ENCODE measurements at places on chromosomes 16 and 17.

- no peak for DNase-seq
Measured at GRCh38 chr16:5509794-5510193, 412.2 kb upstream of the EEF2KMT start.

- no peak for DNase-seq
Measured at GRCh38 chr16:9123871-9124270, 32.4 kb downstream of the HAPSTR1 start.

DNA sequence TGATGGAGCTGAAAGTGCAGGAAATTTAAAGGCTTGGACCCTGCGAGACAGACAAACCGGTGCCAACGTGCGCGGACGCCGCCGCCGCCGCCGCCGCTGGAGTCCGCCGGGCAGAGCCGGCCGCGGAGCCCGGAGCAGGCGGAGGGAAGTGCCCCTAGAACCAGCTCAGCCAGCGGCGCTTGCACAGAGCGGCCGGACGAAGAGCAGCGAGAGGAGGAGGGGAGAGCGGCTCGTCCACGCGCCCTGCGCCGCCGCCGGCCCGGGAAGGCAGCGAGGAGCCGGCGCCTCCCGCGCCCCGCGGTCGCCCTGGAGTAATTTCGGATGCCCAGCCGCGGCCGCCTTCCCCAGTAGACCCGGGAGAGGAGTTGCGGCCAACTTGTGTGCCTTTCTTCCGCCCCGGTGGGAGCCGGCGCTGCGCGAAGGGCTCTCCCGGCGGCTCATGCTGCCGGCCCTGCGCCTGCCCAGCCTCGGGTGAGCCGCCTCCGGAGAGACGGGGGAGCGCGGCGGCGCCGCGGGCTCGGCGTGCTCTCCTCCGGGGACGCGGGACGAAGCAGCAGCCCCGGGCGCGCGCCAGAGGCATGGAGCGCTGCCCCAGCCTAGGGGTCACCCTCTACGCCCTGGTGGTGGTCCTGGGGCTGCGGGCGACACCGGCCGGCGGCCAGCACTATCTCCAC lies at the start of gene NOG:
NOG (plus strand) TSS at position 54 of the 674 bp plus-strand sequence; CDS start at position 579, 525 bp downstream.
- no peak for DNase-seq

DNA sequence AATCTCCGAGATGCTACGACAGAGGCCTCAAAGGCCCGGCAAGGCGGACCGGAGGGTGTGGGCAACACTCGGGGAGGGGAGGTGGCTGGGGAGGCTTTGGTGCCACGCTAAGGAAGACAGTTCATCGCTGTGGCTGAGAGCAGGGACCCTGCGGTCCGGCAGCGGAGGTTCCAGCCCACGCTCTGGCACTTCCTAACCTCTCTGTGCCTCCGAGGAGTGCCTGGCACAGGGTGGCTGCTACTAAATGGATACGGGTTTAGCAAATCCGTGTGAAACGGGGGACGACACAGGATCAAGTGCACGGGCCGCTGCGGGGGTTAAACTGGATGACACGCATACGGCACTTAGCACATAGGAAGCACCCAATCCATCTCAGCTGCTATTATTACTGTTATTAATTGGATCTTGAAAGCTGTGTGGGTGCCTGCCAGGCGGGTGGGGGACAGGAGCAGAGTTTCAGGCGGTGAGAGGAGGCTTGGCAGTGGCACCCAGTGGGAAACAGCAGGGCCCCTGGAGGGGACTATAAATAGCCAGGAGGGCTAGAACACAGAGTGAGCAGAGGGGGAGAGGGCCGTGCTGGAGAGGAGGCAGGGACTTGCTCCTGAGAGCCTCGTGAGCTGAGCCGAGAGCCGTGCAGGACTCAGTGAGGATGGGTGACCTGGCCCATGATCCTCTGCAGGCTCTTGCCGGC lies 45.0 kb downstream of the ABR start:
- DNase-seq: no peak

DNA sequence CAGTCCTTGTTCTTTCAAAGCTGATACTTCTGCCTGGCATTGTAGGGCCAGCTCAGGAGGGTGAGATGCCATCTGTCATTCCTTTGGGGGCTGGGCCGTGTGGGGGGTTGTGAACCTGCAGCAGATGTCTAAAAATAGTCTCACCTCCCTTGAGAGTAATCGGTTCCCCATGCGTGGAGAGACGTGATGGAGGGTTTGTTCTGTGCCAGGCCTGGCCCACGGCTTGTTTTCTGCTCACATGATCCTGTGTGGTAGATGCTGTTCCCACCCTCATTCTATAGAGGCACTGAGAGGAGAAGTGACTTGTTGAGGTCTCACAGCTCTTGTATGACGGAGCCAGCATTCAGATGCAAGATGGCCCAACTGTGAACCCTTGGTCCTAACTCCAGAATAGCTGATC lies 4.6 kb downstream of the IRF8 start:
- no peak for DNase-seq
